ENCODE measurements at places on chromosomes 12 and 14.

DNA sequence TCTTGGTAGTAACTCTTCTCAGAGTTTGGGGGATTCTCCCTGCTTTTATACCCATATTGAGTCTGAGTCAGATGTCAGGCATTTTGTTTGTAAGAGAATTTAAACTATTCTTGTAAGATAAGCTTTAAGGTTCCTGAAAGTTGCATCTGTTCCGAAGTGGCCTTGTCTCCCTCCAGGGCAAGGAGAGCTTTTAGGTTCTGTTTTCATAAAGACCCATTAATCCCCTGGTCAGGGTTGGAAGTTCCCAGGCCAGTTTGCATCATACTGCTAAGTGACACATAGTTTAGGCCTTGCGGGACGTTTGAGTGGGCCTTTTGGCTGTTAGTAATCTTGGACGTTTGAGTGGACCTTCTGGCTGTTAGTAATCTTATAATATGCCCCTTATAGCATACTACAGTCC is 396.7 kb downstream of the NPAS3 start:
- peak; percentile 5 for DNase-seq

DNA sequence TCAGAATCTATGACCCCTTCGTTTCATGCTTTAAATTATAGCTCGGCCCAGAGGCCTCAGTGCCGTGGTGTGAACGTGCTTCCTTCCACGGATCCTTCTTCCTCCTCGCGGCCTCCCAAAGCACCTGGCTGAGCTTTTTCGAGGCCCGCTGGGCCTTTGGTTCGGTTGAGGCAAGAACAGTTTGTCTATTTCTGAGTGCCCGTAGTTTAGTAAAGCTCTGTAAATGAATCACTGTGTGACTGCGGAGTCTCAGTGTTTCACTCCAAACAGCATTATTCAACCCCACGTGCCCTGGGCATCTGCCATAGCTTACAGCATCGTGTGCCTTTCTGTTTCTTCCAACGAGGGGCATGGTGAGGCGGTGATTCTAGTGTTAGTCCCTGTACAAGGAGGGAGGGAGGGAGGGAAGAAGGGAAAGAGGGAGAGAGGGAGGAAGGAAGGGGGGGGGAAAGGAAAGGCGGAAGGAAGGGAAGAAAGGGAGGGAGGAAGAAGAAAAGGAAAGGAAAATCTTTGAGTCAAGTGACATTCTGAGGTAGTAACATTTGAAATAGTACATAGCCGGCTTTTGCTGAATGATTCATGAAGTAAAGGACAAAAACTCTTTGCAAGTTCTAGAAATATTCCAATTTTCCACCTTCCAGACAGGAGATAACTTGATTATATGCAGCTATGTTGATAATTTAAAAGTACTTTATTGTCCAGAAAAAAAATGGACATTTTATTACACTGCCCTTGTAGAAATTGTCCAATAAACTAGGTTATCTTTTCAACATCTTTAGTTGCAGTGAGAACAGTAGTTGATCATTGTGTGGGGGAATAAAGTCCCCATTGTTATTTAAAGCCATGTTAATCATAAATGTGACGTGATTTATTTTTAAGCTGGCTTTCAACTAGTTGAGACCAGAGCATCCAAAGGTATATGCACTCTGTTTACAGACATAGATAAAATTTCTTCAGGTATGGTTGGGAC is 1.2 kb upstream of the TRIM9 start:
- DNase-seq: peak; percentile 33

GRCh38 chr12:115694564-115694963 is 582.9 kb downstream of the MED13L start:
- DNase-seq: no peak

- peak; percentile 32 for DNase-seq
These were observed 41.6 kb downstream of the ITPK1 start for GRCh38 chr14:93073910-93074769.

- DNase-seq: no peak
These were observed 845.4 kb upstream of the TMEM132C start for GRCh38 chr12:127421614-127422013.

- no peak for DNase-seq
These were observed 23.2 kb downstream of the SLCO1C1 start for GRCh38 chr12:20718294-20718693.

DNA sequence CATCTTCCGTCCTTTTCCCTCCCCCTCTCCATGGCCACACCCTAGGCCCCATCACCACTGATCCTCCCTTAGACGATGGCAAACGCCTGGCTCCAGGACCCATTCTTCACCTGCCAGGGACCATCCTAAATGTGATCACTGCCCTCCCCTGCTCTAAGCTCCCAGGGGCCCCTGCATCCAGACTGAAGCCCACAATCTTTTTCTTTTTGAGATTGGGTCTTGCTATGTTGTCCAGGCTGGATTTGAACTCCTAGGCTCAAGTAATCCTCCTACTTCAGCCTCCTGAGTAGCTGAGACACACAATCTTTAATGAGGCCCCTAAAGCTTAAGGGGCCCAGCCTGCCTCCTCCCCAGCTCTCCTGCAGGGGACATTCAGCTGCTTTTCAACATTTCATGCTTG is 15.3 kb downstream of the RBM19 start:
- DNase-seq: no peak

GRCh38 chr14:74085828-74086227 is 1.1 kb downstream of the LIN52 start:
- no peak for DNase-seq

DNA sequence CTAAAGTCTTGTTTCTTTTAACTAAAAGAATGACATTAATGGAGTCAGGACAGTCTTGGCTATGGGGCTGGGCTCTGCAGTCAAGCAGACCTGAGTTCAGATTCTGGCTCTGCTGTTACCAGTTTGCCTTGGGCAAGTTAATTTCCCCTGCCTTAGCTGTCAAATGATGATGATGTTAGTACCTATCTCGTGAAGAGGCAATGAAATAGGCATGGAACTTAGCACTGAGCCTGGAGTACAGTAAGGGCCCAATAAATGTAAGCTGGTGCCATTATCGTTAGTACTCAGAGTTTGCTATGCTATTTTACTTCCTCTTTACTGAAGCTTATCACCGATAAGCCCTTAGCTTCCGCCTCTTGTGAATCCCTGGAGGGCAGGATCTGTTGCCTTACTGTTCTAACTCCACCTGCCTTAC is 8.5 kb downstream of the FBXW8 start:
- DNase-seq: no peak

- DNase-seq: no peak
These were observed 48.6 kb downstream of the CACNA1C start for GRCh38 chr12:2101359-2101758.

Data from fibroblast of skin of right biceps (primary cell).